ENCODE measurements at places on chromosomes 7 and 10.

- no peak for DNase-seq
Measured at GRCh38 chr7:80643336-80643915, 5.0 kb downstream of the CD36 start.

GRCh38 chr10:123556736-123557135 lies 109.4 kb upstream of the GPR26 start:
- DNase-seq: no peak

- no peak for DNase-seq
Measured at GRCh38 chr10:45432700-45433472, 58.9 kb downstream of the ALOX5 start.

DNA sequence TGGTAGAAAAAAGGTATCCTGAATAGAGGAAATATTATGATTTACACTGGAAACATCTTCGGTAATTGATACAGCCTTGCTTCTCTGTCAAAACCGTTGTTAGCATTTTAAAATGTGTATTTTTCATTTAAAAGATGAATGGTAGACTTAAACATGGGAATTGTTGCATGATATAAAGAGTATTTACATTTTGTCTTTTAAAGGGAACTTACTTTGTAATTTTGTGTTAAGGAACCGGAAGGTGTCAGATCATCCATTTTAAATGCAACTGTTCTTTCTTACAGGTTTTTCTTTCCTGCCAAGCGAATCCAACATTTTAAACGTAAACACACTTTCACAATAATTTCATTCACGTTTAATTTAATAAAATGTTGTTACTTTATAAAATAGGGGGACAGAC lies 1.8 kb upstream of the IGF2BP3 start:
- DNase-seq: no peak

DNA sequence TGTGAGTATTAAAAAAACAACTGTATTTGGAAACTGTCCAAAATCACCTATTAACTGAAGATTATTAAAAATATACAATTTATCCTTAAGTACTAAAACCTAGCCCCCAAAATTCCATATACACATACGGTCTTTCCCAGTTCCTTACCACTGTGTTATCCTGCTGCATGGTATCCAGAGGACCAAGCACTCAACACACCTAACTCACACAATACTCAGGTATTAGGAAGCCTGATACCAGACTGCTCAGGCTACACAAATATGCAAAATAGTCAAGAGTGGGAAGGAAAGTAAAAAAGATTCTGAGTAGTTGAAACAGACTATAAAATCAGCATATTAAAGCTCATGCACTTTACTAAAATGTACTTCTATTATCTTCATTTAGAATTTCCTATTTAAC lies 67.2 kb downstream of the EPC1 start:
- DNase-seq: no peak

GRCh38 chr10:114326795-114327194 lies 77.5 kb downstream of the AFAP1L2 start:
- DNase-seq: no peak

GRCh38 chr10:82814635-82815034 lies 939.6 kb downstream of the NRG3 start:
- no peak for DNase-seq

DNA sequence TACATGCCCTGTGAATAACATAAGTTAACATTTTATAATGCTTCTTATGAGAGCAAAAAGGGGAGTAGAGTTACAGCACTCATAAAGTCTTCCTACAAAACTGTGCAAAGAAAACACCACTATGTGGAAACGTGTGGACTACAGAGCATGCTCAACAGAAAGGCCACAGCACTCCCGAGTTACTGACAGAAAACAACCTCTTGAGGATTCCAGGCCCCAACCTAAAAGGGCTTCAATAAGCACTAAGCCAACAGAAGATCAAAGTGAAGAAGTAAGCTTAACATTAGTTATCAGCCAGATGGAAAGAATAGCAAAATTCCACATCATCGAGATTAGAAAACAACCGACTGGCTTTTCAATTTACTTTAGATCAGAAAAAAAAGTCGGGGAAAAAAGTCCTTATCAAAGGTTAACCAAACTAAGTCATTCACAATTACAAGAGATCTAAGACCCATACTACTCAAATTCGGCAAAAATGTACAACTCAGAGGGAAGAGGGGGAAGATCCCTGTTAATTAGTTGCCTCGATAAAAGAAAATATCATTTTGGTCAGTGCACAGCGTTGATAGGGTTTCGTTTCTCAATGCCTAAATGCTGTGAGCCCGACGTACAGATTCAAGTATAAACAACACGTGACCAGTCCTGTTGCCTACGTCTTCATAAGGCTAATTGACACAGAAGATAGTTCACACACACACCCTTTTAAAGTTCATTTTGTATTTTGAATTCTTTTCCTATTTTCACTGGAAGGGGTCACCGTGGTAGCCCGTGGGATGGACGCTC lies 1.4 kb downstream of the KBTBD2 start:
- peak; percentile 72 for DNase-seq

- no peak for DNase-seq
Measured at GRCh38 chr10:74728225-74728624, 98.2 kb upstream of the KAT6B start.

DNA sequence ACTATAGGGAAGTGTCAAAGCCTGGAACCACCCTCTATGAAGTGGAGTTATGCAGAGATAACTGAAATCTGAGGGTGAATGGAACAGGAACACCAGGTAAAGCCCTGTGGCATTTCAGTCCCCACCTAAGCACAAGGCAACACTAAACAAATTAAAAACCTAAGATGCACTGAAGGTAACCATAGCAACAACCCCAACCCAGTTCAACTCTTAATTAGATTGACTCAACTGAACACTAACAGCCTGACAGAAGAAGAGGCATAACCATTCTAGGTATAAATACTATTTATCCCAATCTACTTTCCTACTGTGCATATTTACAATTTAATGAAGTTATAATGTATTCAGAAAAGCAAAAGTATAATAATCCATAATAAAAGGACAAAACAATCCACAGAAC lies 9.2 kb upstream of the GIMAP5 start:
- DNase-seq: no peak

DNA sequence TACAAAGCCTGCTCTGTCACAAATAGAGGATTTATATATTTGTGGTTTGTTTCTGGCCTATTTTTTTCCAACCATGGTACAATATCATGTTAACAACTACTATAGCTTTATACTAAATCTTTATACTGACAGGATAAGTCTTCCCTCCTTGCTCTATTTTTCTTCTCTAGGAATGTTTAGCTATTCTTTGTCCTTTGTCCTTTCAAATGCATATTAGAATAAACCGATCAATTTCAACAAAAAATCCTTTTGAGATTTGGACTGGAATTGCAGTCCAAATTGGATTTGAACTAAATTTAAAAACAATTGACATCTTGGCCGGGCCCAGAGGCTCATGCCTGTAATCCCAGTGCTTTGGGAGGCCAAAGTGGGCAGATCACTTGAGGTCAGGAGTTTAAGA lies 39.2 kb upstream of the CTTNBP2 start:
- no peak for DNase-seq

DNA sequence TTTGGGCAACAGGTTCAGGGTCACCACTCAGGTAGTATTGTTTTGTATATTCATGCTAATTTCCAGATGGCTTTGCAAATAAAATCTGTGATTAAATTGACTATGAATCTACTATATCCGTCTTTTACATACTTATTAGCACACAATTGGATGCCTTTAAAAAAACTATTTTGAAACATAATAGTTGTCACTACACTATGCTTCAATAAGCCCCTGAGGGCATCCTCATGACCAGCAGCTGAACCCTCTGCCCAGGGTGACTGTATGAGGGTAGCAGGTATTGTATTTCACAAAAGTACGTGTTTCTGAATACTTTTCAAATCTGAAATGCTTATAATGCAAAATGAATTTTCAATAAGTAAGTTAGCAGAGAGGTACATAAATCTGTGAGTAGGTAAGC lies 97.3 kb downstream of the DNAH11 start:
- no peak for DNase-seq

GRCh38 chr10:43427166-43427825 lies 9.6 kb upstream of the ZNF487 start:
- no peak for DNase-seq

DNA sequence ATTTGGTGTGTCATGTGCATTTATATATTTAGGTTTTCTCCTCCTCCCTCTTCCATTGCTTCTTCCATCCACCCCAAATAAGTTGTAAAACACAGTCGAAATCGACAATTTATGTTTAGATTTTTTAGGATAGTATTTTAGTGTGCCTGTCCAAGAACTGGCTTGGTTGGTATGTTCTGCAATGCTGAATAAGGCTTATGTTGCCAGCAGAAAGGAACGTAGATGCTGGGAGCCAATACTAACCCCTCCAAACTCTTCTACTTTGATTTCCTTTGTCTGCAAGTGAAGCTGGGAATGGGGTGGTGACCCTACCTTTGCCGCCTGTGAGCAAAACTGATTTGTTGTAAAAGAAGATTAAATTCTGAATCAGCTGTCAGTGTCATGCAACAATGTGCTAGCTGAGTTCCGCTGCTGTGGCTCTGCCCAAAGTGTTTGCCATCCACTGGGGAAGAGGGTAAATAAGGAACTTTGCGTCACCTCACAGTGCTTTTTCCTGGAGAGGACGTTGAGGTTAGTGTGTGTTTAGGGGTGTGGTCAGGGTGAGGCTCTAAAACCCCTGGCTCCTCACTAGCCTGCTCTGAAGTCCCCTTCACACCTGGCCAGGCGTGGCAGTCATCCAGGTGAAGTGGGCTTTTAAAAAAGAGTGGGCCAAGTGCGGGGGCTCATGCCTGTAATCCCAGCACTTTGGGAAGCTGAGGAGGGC lies 44.4 kb downstream of the TACC2 start:
- no peak for DNase-seq

DNA sequence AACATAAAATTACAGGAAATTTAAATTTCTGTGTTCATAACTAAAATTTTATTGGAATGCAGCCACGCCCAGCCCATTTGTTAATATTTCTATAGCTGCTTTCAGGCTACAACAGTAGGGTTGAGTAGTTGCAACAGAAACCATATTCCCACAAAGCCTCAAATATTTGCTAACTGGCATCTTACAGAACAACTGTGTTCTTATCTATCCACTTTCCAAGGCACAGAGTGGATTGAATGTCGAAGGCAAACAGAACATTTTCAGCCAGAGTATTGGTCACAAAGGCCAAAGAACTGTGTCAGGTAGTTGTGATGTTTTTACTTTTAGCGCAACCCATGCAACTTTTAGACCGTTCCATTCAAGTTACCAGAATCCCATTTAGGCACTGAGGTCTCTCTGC lies 51.1 kb upstream of the OPN4 start:
- DNase-seq: no peak

- DNase-seq: no peak
Measured at GRCh38 chr10:34378297-34378696, 436.8 kb downstream of the PARD3 start.

DNA sequence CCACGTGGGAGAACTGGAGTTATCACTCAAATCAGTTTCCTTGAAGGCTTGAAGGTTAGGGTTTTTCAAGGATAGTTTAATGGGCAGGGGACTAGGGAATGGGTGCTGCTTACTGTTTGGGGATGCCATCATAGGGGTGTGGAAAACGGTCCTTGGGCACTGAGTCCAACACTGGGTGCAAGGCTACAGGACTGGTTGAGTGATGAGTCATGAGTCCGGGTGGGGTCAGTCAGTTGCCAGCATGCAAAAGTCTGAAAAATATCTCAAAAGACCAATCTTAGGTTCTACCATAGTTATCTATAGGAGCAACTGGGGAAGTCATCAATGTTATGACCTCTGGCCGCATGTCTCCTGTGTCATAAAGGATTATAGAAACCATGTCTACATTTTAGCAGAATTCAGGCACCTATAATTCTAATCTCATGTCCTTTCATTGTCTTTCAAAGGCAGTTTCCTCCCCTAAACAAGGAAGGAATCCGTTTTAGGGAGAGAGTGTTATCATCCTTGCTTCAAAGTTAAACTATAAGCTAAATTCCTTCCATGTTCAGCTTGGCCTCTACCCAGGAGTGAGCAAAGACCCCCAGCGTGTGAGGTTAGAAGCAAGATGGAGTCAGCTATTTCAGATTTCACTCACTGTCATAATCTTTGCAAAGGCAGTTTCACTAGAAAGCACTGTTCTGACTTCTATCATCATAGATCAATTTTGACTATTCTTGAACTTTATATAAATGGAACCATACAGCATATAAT lies 94.5 kb downstream of the COL26A1 start:
- DNase-seq: no peak

- peak; percentile 71 for DNase-seq
Measured at GRCh38 chr7:44072364-44073231, 7.2 kb upstream of the PGAM2 start.

DNA sequence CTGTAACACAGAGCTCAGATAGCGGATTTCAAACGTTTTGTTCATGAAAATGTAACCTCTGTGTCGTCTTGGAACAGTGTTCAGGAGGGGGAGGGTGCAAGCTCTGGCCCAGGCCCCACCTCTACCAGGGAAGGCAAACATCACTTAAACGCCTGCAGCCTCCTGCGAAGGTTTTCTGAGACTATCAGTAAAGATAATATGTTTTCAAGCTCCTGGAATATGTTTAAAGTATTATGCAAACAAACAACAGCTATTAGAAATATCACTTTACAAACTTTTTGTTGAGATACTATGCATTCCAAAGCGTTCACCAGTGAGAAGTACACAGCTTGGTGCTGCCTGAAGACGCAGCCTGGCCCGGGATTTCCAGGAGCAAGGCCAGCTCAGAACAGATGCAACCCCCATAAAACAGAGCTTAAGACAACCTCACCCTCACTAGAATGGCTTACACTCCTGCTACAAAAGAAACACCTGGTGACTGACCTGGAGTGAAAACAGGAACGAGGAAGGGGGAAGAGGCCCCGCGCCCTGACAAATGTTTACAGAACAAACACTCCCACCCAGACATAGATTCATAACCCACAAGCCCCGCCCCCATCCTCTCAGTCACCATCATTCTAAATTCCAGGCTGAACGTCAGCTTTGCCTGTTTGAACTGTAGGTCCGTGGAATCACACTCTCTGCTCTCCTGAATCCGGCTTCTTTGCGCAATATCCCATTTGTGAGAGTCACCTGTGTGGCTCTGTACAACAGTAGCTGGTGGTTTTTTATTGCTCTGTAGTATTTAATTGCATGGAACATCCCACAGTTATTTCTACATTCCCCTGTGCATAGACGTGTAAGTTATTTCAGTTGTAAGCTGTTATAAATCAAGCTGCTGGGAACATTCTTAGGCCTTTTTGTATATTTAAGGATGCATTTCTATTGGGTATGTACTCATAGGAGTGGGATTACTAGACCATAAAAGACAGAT lies 155.0 kb downstream of the PTPRN2 start:
- DNase-seq: no peak

- no peak for DNase-seq
Measured at GRCh38 chr7:141999058-141999623, 3.5 kb downstream of the MGAM start.

DNA sequence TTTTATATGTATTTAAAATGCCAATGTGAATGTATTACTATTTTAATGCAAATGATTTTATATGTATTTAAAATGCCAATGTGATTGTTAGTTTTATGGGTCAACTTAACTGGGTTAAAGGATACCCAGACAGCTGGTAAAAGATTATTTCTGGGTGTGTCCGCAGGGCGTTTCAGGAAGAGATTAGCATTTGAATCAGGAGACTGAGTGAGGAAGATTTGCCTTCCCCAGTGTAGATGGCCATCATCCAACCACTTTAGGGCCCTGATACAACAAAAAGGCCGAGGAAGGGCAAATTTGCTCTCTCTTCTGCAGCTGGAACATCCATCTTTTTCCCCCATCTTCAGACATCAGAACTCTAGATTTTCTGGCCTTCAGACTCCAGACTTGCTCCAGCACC lies 116.2 kb downstream of the BAMBI start:
- no peak for DNase-seq

GRCh38 chr10:51436805-51437204 lies 262.6 kb downstream of the CSTF2T start:
- DNase-seq: no peak
